ENCODE measurements at places on chromosomes 4 and X.

DNA sequence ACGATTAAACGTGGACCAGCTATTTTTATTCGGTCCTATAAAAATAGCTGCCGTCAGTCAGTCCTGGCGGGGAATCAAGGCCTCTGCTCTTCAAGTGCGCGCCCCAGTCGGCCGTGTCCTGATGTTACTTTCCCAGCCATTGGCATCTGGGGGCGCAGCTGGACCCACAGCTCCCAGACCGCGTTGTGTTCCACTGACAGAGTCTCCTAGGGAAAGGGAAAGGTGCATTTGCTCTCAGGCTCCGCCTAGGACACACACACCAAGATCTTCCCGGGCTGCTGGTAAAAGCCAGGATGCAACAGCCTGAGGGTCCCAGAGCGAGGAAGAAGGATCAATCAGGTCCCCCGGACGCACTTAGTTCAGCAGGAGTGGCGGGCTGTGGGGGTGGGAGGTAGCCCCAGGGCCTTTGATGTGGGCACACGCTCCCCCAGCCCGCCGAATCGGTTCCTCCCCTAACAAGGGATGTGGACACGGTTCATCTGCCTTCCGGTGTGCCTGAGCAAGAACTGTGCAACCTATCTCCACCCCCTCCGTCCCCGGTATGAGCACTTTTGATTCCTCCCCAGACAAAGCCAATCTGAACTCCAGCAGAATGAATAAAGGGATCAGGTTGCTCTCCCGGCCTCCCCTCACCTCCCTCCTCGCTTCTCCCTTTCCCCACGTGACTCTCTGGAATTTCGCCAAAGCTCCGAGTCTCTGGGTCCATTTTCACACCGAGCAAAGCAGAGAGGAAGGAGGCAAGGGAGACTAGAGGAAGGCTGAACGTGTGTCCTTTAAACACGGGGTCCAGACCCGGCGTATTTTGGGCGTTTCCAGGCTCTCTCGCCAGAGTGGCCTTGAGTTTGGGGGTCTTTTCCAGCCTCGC is 626 bp upstream of the FRAS1 start:
- peak; percentile 10 for DNase-seq

- no peak for DNase-seq
These were observed 25.3 kb upstream of the NAF1 start for GRCh38 chr4:163191999-163192398.

- peak; percentile 90 for DNase-seq
These were observed 204.5 kb upstream of the PSAPL1 start for GRCh38 chr4:7638984-7639789.

DNA sequence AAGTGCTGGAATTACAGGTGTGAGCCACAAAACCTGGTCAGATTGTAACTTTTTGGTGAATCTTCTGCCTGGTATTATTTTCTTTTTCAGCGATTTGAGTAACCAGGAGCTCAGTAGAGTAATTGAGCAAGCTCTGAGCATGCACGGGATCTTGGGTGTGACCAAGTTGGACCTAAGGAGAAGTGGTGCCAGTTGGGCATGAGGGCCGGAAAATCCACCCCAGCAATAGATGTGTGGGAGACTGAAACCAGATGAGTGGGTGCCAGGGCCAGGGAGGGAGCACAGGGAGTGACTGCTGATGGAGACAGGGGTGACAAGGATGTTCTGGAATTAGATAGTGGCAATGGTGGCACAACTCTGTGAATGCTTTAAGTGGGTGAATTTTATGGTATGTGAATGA is 3.7 kb upstream of the CCNQ start:
- peak; percentile 27 for DNase-seq

- peak; percentile 90 for DNase-seq
These were observed 25.3 kb downstream of the STIM2 start for GRCh38 chr4:26885912-26886274.

GRCh38 chr4:173432430-173432829 is 33.5 kb upstream of the SCRG1 start:
- no peak for DNase-seq

DNA sequence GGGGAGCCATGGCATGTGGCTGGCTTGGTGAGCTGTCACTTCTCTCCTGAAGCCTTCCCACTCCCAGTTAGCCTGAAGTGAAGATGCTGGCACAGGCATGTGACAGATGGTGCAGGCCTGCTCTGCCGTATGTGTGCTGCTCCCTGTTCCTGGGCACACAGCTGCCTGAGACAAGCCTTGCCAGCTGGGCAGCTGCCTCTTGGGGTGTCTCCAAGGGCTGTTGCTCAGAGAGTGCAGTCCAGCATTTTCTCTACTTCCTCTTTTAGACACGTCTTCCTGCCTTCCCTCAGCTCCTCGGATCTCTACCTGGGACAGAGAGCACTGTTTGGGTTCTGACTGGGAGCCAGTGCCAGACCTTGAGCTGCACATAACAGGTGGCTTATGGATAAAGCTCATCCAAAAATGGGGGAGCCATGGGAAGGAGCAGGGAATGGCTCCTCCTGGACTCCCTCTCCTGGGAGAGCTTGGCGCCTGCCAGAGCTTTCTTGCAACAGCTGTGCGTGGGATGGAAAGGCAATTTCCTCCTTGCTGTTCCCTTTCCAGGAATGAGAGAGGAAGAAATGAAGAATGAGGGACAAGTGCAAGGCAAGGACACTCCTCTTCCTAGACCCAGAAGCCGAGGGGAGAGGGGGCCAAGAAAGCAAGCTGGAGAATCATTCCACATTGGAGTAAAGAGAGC is 132.9 kb downstream of the MSL3 start:
- DNase-seq, result peak; percentile 6

DNA sequence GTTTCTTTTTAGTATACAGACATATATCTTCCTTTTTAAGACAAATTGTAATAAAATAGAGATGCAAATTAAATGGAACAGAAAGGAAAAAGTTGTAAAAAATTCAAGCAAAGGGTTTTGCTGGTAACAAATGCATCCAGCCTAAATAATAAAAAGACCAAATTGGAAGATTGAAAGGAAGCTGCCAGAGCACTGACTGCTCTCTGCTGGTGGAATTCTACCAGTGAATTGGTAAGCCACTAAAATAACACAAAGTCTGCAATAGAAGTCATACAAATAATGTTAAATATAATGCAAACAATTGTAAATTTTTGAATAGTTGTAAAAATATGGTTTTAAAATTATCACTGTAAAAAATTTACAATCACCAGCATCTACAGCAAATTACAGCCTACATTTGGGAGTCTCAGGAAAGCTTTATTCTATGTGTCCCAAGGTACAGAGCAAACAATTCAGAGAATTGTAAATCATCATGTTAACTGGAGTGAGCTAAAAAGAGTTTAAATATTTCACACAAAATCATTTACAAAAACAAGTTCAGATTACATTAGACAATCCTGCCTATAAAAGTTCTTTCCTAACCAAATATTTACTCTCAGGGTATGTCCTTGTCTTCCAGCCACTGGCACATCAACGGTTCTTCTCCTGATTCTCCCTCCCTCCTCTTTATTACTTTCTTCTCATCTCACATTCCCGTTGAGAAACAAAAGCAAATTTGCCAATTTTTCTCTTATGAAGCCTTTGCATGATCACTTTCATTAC is 1322.5 kb downstream of the PCDH7 start:
- DNase-seq, result no peak

DNA sequence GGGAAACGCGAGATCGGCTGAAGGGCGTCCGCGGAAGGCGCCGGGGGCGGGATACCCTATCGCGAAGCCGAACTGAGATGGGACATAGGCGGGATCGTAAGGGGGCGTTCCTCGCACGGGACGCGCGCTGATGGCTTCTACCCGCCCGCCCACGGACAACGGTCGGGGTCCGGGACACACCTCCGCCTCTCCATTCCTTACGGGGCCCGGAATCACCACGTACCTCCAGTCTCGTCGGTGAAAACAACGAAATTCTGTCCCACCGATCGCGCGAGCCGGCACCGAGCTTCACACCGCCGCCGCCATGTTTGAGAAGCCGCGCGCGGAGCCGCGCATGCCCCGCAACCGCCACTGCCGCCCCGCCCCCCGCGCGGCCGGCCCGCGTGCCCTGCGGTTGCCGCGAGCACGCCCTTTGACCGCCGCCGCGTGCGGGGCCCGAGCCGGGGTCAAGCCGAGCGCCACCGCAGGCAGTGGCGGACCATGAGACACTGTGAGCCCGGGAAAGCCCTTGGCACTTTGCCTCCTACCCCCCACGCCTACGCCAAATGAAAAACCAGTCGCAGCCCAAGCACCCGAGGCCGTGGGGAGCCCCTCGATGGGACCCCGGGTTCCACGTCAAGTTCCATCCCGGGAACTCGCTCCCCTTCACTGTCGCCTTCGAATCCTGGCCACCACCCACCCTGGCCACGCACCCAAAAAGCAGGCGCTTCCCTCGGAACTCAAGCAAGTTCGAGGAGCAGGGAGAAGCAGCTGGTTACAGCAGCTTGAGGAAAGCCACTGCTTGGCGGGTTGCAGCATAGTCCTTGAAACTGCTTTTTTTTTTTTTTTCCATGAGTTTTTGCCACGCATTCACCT is at the start of gene SCML2:
SCML2 (minus strand) TSS at position 320 of the 855 bp plus-strand sequence. CDS start 20,617 bp downstream, outside the sequence.
- DNase-seq, result peak; percentile 34

DNA sequence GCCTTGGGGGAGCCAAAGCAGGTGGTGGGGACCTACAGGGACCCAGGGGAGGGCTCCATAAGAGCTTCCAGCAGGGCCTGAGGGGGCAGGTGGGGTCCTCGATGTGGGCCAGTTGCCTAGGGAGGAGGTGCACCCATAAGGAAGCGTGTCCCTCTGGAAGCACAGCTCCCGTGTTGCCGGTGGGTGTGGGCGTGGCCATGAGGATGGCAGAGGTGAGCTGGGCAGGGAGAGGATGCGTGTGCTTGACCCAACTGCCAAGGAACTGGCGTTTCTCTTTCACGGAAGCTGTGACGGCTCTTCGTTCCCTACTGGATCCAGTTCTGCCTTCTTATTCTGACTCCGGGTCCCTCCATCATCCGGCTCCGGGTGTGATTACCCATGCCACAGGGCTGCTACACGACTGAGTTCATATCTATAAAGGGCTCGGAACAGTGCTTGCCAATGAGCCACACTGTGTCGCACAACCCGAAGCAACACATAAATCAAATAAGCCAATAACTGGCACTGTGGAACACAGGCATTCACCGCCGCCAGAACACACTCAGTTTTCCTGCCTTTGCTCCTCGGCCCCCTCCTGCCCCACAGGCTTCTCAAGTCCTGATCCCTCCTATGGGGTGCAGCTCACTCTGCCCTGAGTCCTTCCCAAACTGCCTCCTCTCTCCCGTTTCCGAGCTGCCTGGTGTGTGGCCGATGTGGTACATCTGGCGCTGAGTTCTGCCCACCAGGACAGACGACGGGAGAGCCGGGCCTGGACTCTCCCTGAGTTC is 35.5 kb downstream of the RNF212 start:
- no peak for DNase-seq

DNA sequence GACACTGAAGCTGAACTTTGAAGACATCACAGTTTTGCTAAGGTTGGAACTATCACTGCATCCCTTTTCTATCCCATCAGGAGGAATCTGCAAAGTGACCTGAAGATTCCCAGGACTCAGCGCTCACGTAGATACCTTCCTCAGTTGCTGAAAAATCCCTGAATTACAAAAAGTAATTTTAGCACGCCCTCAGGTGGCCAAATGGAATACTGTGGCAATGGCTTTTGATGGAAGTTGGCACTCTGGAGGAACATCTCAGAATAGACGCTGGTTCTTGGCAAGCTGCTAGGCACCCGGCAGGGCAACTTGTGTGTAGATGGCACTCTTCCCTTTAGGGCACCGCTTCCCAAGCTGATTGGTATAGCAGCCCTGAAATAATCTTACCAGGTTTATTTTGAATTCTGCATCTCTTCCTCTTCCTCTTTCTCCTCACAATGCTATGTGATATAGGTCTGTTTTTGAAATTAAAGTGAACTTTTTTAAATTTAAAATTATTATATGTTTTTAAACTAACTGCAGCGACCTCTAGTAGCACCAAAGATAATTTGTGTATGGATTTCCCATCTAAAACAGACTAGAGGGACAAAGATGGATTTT is 16.3 kb upstream of the ESX1 start:
- DNase-seq, result peak; percentile 14

DNA sequence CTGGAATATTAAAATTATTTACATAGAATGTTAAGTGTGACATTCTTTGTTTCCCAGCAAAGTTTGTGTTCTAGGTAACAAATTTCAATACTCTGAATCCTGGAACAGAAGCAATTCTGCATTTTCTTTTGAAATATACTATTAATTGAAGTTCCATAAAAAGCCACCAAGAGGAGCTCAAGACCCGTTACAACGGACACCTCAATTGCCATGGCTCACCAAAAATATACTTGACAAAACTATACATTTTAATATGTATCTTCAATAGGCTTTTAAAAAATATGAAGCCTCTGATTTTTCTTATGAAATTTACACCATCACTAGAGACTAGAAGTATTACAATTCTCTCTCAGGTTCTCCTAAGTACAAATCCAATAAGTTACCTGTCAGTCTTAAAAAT is 111.4 kb downstream of the NYX start:
- DNase-seq, result peak; percentile 43

GRCh38 chrX:23317799-23318724 is 16.6 kb upstream of the PTCHD1 start:
- peak; percentile 9 for DNase-seq

- peak; percentile 93 for DNase-seq
These were observed 4.5 kb upstream of the CXCL9 start for GRCh38 chr4:76011700-76012387.

GRCh38 chr4:40940317-40940741 is 190.6 kb downstream of the NSUN7 start:
- DNase-seq, result no peak

DNA sequence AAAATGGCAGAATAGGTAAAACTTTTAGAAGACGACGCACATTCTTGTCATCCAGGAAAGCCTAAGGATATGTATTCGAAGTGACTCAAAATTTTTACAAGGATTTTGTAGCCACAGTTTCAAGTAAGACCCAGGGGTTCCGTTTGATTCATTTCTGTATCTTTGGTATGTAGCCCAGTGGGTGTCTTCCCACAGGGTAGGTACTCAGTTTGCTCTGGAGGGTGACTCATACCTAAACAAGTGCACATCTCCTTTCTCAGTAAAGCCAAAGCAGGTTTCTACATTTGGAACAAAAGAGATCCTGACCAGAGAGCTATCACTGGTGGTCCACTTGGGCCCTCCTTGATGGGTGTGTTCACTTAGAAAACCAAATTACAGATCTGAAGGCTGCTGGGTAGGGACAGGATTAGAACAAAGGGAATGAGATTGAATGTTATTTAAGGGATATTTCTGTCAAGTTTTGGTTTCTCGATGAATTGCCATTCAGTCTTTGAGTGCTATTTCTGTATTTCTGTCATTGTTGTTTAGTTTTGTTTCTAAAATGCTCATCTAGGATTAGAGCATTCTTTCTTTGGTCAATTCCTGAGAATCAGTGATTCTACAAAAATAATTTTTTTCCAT is 56.1 kb downstream of the PLS3 start:
- no peak for DNase-seq

DNA sequence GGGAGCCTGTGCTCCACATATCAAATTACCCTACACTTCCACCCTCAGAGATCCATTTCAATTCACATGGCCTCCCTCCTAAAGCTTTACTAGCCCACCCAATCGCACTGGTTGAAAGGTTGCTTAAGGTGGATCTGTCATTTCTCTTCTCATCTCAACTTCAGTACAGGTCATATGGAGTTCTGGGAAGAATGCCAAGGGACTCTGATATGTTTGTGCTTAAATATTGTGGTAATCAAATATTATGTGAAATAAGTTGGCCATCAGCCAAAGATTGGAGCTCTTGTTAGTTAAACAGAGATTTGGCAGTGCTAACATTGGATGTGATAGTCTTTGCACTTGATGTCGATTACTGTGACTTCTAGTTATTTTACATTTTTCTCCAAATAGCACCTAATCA is 20.5 kb downstream of the SEPTIN6 start:
- no peak for DNase-seq

- no peak for DNase-seq
These were observed 75.4 kb downstream of the FAM13A start for GRCh38 chr4:88981556-88981955.

All from suppressor macrophage treated with lipopolysaccharide for 4 hours (primary cell).